AG04450 (cell line): ENCODE measurements at places on chromosomes 13 and 19.

DNA sequence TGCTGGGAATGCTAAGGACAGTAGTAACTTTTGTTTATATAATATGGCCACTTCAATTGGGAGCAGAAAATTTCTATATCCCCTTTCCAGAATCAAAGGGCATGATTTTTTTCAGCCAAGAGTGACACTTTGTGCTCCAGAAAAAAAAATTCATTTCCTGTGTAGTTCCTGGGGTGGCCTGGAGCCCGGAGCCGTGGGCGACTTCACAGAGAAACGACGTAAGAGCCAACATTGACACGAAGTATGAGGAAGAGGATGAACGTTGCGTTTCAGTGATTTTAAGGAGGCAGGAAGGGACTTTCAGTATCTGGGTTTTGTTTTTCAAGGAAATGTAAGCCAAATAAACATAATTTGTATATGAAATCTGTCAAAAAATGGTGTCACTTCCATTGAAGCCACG is 187.6 kb downstream of the STK24 start:
- DNase-seq, result no peak

DNA sequence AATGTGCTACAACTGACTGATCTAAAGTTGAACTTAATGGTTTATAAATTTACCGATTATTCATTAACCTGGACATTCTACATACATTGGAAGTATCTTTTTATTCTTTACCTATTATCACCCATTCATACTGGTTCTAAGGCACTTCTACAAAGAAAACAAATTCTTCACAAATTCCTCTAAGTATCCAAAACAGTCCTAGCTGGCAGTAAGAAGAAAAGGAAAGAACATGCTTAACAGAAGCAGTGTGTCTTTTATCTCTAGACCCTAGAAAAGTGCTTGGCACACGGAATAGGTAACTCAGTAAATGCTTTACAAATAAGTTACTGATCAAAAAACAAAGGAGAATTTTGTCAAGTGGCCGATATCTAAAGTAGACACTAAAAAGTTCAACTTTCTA is 32.8 kb downstream of the TSC22D1 start:
- no peak for DNase-seq

- DNase-seq, result no peak
These were observed 755 bp downstream of the SERTM1 start for GRCh38 chr13:36674337-36675212.

DNA sequence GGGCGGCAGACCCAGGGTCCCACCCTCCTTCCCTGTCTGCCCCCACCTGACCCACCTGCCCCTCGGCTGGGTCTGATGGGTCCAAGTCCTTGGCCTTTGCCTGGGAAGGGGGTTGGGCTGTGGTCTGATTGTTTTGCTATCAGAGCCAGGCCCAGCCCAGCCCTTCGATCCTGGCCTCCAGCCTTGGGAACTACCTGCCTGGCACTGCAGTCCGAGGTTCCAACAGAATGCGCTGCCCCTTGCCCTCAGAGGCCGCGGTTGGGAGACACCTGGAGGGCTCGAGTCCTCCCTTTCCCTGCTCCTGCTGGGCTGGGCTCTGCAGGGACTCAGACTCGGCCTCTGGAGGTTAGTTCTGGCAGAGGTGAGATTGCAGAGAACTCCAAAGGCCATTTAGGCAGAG is 1.6 kb downstream of the CCL25 start:
- DNase-seq, result no peak

GRCh38 chr19:50478901-50479715 is 2.5 kb upstream of the GARIN5A start:
- DNase-seq, result no peak

- no peak for DNase-seq
These were observed 28.2 kb downstream of the ELL start for GRCh38 chr19:18493440-18494266.

GRCh38 chr13:41345914-41346589 is 35.0 kb downstream of the NAA16 start:
- DNase-seq, result no peak

DNA sequence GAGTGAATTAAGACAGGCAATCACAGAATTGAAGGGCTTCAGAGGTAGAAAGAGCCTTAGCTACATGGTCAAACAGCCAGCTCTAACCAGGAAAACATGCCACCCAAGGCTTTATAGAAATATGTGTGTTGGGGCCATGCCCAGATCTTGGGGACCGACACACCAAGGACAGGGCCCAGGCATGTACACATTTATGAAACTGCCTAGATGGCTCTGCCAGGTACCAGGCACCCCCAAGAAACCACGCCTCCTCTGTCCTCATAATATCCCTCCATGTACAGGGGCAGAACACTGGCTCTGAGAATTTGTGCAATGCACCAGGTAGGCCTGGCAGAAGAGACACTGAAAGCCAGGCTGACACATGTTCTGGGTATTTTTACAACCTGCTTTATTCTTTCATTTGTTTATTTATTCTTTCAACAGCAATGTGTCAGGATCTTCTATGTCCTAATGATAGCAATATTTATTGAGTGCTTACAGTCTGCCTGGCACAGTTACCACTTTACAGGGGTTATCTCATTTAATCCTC is 137.9 kb upstream of the LSM14A start:
- no peak for DNase-seq

- no peak for DNase-seq
These were observed 59.5 kb upstream of the CYSLTR2 start for GRCh38 chr13:48594096-48594815.

GRCh38 chr13:73578251-73578875 is 519.6 kb downstream of the KLF5 start:
- DNase-seq, result no peak

DNA sequence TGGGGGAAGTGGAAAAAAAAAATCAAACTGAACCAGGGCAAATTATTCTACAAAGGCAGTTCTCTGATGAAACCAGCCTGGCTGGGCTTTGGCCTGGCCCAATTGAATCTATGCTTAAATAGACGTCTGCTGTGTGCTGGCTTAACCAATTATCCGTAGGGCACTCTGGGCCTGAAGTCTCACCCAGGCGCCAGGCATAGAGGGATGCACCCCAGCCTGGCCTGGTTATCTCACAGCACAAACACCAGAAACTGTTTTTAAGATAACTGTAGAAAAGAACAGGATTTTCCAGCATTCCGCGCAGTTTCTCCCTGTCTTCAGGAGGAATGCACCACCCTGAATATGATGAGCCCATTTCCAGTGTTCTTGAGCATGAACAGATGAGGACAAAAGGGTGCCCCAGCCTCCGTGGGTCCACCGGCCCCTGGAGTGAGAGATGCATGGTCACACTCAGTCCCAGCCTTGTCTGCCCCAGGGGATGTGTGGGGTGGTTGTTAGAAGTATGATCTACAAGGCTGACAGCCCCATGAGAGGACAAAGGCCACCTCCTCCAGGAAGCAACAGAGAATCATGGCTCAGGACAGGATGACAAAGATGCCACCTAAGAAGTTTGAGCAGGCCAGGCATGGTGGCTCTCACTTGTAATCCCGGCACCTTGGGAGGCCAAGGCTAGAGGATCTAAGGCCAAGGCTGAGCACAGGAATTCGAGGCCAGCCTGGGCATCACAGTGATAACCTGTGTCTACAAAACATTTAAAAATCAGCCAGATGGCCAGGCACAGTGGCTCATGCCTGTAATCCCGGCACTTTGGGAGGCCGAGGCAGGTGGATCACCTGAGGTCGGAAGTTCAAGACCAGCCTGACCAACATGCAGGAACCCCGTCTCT is 50.2 kb downstream of the PEPD start:
- no peak for DNase-seq

GRCh38 chr19:31675193-31675913 is 326.1 kb upstream of the TSHZ3 start:
- DNase-seq, result no peak

GRCh38 chr13:45339867-45340266 is 1.1 kb downstream of the TPT1 start:
- DNase-seq, result no peak

DNA sequence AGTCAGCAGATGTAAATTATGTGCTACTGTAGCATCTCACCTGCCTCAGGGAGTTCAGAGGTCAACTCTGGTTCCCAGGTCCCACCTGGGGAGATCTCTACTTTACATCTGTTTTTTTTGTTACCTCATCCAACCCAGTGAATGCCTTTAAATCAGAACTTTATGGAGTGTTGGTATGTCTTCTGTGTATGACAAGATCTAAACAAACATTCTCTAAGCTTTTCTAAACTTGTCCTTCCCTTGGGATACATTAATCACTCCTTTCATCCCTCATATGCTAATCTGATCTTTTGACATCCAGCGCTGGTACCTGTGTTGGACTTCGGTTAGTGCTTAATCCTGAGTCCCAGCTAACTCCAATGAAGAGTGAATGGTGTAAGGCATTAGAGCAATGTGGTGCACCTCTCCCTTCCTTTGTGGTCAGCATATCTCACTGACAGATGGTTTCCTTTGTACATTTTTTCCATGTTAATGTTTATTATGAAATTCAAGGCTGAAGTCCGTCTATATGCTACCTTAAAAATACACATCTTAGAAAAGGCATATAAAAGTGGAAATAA is 213.4 kb downstream of the ABCC4 start:
- no peak for DNase-seq

DNA sequence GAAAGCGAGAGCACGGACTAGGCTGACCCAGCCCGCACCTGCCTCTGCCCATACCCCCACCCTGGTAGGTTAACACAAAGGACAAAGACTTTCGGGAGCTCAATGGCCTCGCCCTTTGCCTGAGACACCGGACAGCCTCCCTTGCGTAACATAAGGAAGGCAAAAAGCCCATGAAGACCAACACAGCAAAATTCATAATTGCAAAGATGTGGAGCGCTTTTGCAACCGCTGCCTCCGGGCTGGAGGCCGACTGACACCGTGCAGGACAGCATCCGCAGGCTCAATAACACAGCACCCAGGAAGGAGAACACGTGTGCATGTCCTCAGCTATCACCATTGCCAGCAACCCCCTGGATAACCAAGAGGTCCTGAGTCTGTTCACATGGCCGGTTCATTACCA is 15.4 kb downstream of the LILRA1 start:
- no peak for DNase-seq

- no peak for DNase-seq
These were observed 23.1 kb upstream of the SPRY2 start for GRCh38 chr13:80363890-80364503.
